GM12891 (cell line): ENCODE measurements at places on chromosomes 5 and 9.

GRCh38 chr5:167743695-167744464 lies 547.6 kb upstream of the WWC1 start:
- DNase-seq: no peak

DNA sequence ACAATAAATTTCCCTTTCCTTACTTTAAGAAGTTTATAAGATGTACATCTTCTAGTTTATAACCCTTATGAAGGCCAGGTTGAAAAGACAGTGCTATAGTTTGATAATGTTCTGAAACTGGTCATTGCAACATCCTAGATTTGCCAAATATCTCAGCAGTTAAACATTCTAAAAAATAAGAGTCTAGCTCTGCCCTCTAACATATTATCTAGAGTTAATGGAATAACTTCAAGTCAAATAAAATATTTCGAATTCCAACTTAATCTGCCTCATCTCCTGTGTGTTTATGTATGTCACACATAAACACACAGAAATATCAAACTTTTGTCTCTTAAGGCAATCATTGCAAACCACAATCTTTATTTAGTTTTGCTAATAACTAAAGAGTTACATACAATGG lies 796.6 kb downstream of the TLE1 start:
- no peak for DNase-seq

GRCh38 chr5:142506046-142506445 lies 179.8 kb downstream of the FGF1 start:
- no peak for DNase-seq

DNA sequence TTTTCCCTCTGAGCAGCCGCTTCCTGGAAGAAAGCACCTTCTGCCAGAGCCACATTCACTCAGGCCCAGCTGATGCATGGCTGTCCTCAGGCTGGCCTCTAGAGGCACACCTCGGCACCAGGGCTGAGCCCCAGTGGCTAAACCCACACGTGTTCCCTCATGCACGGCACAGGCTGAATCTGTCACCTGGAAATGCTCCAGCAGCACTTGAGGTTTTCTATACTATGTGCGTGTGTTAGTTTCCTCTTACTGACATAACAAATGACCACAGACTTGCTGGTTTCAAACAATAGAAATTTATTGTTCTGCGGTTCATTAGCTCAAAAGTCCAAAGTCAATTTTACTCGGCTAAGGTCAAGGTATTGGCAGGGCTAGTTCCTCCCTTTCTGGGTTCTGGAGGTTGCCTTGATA lies 141.4 kb downstream of the LRRC70 start:
- DNase-seq: peak; percentile 25

GRCh38 chr5:3024126-3024525 lies 272.6 kb upstream of the IRX2 start:
- no peak for DNase-seq

- DNase-seq: no peak
Observed at GRCh38 chr9:110207071-110207641, 803 bp downstream of the C9orf152 start.

DNA sequence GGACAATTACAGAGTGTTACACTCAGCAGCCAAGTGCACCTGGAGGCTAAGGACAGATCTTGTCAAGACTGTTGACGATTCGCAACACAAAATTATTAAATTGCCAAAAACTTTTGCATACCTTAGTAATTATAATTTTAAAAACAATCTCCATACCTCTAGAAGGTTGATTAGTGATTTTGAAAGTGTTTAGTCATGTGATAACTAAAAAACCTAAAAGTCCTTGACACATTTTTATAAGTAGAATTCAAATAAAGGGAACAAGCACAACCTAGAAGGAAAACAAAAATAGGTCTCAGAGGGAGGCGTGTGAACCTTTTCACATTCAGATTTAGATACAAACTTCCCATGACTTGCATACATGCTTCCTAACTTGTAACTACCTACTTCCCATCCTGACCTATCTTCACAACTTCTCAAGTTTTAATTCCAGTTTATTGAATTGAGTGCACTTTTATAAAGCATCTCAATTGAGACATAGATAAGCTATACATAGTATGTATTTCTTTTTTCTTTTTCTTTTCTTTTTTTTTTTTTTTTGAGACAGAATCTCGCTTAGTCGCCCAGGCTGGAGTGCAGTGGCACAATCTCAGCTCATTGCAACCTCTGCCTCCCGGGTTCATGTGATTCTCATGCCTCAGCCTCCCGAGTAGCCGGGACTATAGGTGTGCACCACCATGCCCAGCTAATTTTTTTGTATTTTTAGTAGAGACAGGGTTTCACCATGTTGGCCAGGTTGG lies 5.8 kb downstream of the ZNF367 start:
- no peak for DNase-seq

DNA sequence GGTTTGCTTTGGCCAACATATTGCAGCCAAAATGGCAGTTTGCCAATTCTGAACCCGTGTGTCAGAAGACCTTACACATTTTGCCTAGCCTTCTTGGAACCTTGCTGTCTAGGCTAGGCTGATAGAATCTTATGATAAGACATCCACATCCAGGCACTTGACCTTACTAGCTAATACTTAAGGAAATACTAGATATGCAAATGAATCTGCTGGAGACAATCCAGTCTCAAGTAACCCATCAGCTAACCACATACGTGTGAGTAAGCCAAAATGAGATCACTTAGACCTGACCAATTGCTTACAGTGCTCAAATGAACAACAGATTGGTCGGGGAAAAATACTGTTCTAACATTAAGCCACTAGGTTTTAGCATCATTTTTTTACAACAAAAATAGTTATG lies 1504.6 kb upstream of the CDH9 start:
- DNase-seq: no peak
